ENCODE measurements at places on chromosomes 3 and 15.

DNA sequence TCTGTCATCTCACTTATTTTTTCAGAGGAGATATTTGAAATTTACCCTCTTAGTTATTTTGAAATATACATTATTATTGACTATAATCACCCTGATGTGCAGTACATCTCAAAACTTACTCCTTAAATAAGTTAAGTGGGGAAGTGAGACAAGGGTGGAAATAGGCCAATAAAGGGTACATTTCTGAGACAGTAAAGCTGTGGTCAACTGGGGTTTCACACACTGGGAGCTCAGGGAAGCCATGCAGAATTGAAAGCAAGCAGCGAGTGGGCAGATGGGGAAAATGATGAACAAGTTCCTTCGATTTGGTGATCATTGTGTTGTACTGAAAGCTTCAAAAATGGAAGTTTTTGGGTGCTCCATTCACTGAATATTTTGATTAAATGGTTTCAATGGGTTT lies 21.6 kb upstream of the MOBP start:
- DNase-seq, result no peak

DNA sequence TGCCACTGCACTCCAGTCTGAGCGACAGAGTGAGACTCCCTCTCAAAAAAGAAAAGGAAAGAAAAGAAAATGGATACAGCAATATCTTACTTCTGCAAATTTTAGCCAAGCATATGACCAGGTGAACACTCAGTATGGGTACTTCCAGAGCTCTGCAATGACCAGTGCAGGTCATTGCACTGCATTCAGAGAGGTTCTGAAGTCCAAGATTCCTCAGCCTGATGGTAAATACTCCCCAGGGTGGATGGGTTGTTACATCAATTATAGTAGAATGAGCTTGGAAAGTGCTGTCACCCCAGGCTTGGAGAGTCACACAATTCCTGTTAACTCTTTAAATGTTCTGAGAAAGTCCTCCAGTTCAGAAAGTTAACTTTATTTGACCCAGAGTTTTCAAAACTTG lies 103.7 kb downstream of the RPLP1 start:
- DNase-seq, result no peak

- peak; percentile 66 for DNase-seq
These were observed 131.3 kb upstream of the SNRPN start for GRCh38 chr15:24823473-24823872.

GRCh38 chr3:179603321-179603720 lies 1.1 kb downstream of the MRPL47 start:
- DNase-seq, result no peak

GRCh38 chr15:39852250-39852649 lies 67.8 kb downstream of the GPR176 start:
- DNase-seq, result no peak

DNA sequence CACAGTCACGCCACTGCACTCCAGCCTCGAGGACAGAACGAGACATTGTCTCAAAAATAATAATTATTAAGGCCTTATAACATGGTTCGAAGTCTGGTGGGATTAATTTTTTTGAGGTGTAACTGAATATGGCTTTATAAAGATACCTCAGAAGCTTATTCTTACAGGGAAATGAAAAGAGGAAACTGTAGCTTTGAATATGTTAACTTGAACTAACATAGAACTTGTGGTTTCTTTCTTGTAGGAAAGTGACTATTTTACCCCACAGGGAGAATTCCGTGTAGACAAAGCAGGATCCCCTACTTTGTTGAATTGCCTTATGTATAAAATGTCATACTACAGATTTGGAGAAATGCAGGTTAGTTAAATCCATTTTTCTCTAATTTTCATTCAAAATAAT lies 96.3 kb downstream of the STT3B start:
- no peak for DNase-seq

DNA sequence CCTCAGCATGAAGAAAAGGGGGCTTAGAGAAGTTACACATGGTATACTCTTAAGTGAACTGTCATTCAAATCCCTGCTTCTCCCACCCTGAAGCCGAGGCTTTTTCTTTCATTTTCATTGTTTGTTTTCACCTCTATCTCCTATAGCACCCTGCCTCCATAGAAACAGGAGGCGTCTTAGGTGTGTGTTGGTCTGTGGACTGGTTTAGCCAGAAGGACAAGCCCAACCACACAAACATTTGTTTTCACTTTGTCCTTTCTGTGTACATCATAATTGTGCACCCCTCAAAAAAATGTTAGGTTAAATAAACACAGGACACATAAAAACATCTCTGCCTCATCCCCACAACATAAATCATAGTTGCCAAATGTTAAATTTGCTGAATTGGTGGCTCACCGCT lies 73.3 kb upstream of the UBE2E2 start:
- no peak for DNase-seq
